Immature natural killer cell (primary cell): ENCODE measurements at places on chromosomes 12 and 14. TPM values are rescaled to one million over a fixed set of nuclear protein-coding genes. Genes with fewer than 3 reads are reported as not detected.

The DPF3 gene
- polyA plus RNA-seq: 1.5 TPM

GRCh38 chr12:13038491-13039161, 5.6 kb upstream of the FAM234B start:
- H3K4me3 ChIP-seq: no peak overlapping the region
- H3K4me1 ChIP-seq: no peaks in the 10 kb centered on the region
- peaks cover 1% of the 10 kb centered on the region for H3K27me3 ChIP-seq
- no peak for DNase-seq

DNA sequence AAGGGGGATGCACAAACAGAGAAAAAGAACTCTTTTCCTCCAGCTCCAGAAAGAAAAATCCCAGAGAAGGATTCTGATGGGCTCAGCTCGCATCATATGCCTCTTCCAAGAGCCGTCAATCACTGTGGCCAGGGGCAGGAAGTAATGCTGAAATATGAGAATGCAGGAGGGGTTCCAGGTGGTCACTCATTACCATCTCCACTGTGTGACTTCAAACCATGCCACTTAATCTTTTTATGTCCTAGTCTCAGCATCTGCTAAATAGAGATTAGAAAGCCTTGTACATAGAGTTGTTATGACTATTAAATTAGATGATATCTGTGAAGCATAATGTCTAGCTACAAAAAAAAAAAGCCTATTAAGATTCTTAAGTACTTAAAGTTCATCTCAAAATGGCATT, 65.6 kb upstream of the FICD start:
- H3K4me3 ChIP-seq: no peak overlapping the region
- H3K27ac ChIP-seq: no peak overlapping the region
- no peaks in the 10 kb centered on the region for H3K4me1 ChIP-seq
- DNase-seq: no peak

The IFNG-AS1 gene
- polyA plus RNA-seq: 2.2 TPM

GRCh38 chr12:33771889-33772288, 250.4 kb upstream of the ALG10 start:
- no peak overlapping the region for H3K4me3 ChIP-seq
- no peak for DNase-seq
- no peaks in the 10 kb centered on the region for H3K27me3 ChIP-seq
- no peak overlapping the region for H3K27ac ChIP-seq
- H3K36me3 ChIP-seq: peaks cover 4% of the 10 kb centered on the region

GRCh38 chr12:53308276-53308675, 8.8 kb downstream of the MYG1 start:
- peaks cover 1% of the 10 kb centered on the region for H3K4me1 ChIP-seq
- H3K27me3 ChIP-seq: no peaks in the 10 kb centered on the region
- DNase-seq: no peak
- peaks cover 18% of the 10 kb centered on the region for H3K36me3 ChIP-seq
- H3K27ac ChIP-seq: no peak overlapping the region
- no peak overlapping the region for H3K4me3 ChIP-seq

GRCh38 chr14:77088219-77088618, 9.8 kb upstream of the CIPC start:
- no peaks in the 10 kb centered on the region for H3K36me3 ChIP-seq
- no peak overlapping the region for H3K4me3 ChIP-seq
- H3K27ac ChIP-seq: no peak overlapping the region
- DNase-seq: no peak
- no peaks in the 10 kb centered on the region for H3K27me3 ChIP-seq

- H3K4me1 ChIP-seq: peaks cover 32% of the 10 kb centered on the region
- peaks cover 2% of the 10 kb centered on the region for H3K27me3 ChIP-seq
- peaks cover 11% of the 10 kb centered on the region for H3K36me3 ChIP-seq
Measured at GRCh38 chr12:121227294-121227693, 17.4 kb downstream of the P2RX4 start.

GRCh38 chr12:51874000-51874399, 13.9 kb upstream of the ANKRD33 start:
- H3K27ac ChIP-seq: no peak overlapping the region
- no peak for DNase-seq
- H3K27me3 ChIP-seq: peaks cover 4% of the 10 kb centered on the region
- H3K4me1 ChIP-seq: no peaks in the 10 kb centered on the region
- no peaks in the 10 kb centered on the region for H3K36me3 ChIP-seq

DNA sequence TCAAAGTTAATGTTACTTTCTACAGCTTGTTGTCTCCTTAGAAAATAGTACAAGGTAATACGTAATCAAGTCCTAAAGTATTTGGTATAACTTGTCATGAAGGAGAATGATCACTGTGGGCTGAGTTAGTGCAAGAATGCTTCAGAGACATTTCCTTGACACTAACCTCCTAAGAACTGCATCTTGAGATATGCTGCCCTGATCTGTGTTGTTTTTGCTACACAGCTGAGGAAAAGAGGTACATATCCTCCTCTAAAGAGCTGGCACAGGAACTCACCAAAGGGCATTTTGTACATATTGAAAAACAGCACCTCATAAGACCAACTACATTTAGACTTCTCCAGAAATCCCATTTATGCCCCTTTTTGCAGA, 28.7 kb downstream of the RAP1B start:
- peaks cover 6% of the 10 kb centered on the region for H3K27me3 ChIP-seq
- H3K27ac ChIP-seq: peak overlapping the region; percentile 94
- H3K4me3 ChIP-seq: peak overlapping the region; percentile 58
- peaks cover 95% of the 10 kb centered on the region for H3K4me1 ChIP-seq

The PYGL gene
- not detected for polyA plus RNA-seq

The COQ10A gene
- polyA plus RNA-seq: 18.6 TPM

- peak; percentile 54 for DNase-seq
- H3K36me3 ChIP-seq: peaks cover 23% of the 10 kb centered on the region
- H3K27me3 ChIP-seq: peaks cover 22% of the 10 kb centered on the region
- H3K4me1 ChIP-seq: peaks cover 79% of the 10 kb centered on the region
Measured at GRCh38 chr12:89350630-89351488, 1.4 kb downstream of the DUSP6 start.
